ENCODE measurements at places on chromosomes 12 and 14.

DNA sequence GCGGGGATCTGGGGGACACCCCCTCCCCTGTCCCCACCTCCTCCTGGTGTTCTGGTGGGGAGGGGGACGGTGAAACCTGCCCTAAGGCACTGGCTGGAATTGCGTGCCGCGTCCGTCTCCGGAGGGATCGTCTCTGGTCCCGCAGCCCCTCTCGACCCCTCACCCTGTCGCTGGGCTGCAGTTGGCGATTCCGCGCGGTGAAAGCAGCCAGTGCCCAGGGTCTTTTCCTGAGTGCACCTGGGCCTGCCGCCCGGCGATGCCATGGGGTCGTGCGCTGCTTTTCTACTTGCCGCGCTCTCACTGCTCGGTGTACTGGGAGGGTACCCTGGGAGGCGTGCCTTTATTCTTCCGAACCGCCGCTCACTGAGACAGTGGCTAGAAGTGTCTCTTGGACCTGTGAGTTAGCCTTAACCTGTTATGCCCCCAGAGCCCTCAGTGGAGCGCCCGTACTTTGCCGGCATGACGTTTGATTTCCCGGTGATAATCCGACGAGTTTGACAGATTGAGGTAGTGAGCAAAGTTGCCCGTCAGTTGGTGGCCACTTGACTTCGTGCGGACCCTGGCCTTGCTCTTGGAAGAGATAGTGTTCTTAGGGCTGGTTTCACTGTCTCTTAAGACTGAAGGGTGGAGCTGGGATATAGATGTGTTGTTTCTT is 788 bp downstream of the SFSWAP start:
- no peak for DNase-seq

GRCh38 chr14:52263190-52263589 is 4.3 kb upstream of the PTGDR start:
- no peak for DNase-seq

- DNase-seq: no peak
These were observed 35.2 kb upstream of the MEG3 start for GRCh38 chr14:100790502-100791347.

DNA sequence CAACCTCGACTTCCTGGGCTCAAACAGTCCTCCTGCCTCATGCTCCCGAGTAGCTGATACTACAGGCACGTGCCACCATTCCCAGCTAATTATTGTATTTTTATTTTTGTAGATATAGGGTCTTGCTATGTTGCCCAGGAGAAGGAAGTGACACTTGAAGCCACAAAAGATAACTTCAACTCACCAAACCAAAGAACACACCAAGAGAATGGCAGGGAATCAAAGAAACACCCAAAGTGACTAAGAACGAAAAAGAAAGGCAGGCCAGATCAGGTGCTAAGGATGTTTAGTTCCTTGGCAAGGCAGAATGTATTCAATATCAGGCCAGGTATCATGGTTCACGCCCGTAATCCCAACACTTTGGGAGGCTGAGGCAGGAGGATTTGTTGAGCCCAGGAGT is 10.1 kb upstream of the TPCN1 start:
- no peak for DNase-seq

- DNase-seq: no peak
These were observed 178.9 kb downstream of the KCNH5 start for GRCh38 chr14:62866376-62866775.

GRCh38 chr12:105671720-105672119 is 341.2 kb downstream of the C12orf75 start:
- no peak for DNase-seq

GRCh38 chr14:62943202-62943601 is 102.1 kb downstream of the KCNH5 start:
- no peak for DNase-seq

GRCh38 chr14:90087433-90087832 is 25.6 kb downstream of the KCNK13 start:
- no peak for DNase-seq

- DNase-seq: no peak
These were observed 232.8 kb downstream of the SLC2A13 start for GRCh38 chr12:39873065-39873464.

DNA sequence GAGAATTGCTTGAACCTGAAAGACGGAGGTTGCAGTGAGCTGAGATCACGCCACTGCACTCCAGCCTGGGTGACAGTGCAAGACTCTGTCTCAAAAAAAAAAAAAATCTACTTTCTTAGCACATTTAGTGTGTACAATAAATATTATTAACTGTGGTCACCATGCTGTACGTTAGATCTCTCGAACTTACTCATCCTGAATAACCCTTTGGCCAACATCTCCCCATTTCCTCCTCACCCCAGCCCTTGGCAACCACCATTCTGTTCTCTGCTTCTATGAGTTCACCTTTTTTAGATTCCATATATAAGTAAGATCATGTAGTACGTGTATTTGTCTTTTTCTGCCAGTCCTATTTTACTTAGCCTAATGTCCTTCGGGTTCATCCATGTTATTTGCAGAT is 13.4 kb downstream of the FUT8 start:
- DNase-seq: no peak

DNA sequence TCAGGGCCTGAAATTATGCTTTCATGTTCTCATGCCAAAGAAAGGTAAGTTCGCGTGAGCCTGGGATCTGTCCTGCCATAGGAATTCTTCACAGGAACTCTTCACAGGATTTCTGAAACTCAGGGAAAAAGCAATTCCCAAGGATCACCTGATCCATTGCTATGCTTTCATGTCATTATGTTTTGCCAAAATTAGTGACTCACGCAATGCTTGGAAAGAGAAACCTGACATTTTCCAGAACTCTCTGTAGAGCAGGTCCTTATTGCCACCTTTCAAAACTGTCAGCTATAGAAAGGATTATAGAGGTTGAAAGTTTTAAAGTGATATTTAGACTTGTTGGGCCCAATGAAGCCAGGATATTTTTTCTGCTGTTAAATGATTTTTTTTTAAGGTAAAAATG is 6.3 kb upstream of the KCNJ8 start:
- DNase-seq: no peak

DNA sequence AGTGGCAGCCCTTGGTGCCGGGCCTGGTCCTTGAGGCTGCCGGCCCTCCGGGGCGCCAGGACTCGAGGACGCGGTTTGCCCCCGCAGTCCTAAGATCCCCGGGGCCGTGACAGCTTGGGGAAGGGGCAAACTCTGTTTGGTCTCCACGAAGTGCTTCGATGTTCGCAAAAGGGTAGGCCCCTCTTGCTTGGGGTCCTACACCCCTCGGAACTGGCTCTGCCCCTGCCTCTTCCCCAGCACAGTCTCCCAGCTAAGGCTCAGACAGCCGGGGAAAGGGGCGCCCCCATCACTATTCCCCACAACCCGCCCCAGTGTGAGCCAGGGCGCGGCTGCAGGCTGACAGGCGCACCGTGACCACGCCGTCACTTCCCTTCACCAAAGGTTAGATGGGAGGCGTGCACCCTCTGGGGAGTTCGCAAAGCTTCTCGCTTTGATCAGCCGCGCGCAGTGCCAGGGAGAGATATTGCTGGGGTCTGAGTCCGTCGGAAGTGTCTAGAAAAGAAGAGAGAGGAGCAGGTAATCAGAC is 7.2 kb upstream of the OTX2 start:
- DNase-seq: no peak

DNA sequence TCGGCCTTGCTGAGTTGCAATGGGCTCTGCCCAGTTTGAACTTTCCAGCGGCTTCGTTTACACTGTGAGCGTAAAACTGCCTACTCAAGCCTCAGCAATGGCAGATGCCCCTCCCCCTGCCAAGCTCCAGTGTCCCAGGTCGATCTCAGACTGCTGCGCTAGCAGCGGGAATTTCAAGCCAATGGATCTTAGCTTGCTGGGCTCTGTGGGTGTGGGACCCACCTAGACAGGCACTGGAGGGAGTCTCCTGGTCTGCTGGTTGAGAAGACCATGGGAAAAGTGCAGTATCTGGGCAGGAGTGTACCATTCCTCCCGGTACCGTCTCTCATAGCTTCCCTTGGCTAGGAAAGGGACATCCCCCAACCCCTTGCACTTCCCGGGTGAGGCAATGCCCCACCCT is 88.2 kb downstream of the KLHL28 start:
- no peak for DNase-seq

- DNase-seq: no peak
These were observed 58.8 kb downstream of the TTC7B start for GRCh38 chr14:90757452-90757851.

DNA sequence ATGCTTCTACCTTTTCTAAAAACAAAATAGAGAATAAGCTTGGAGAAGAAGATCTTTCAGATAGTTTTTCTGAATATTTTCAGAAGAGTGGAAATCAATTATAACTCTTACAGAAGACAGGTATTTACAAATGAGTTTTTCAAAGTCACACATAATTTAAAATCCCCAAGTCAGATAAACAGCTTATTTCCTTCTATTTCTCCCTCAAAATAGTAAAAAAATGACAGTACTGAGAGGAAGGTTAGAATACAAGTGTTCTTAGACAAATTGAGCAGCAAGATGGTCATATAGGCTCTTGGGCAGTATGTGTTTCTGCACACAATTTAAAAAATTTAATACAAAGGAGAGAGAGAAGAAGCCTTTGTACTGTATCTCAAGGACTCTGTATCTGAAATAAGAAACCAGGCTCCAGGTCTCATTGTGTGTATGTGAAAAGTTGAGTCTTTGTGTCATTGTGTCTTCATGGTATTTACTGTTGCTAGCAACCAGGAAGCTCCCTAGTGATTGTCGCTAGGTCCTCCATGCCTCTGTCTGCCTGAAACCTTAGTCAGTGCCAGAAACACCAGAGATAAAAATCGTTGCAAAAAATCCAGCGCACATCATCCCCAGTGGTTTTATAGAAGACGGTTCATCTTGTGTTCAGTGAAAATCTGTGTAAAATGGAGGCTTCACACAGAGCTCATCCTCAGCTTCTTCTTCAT is 12.9 kb upstream of the TUBA1A start:
- peak; percentile 44 for DNase-seq

DNA sequence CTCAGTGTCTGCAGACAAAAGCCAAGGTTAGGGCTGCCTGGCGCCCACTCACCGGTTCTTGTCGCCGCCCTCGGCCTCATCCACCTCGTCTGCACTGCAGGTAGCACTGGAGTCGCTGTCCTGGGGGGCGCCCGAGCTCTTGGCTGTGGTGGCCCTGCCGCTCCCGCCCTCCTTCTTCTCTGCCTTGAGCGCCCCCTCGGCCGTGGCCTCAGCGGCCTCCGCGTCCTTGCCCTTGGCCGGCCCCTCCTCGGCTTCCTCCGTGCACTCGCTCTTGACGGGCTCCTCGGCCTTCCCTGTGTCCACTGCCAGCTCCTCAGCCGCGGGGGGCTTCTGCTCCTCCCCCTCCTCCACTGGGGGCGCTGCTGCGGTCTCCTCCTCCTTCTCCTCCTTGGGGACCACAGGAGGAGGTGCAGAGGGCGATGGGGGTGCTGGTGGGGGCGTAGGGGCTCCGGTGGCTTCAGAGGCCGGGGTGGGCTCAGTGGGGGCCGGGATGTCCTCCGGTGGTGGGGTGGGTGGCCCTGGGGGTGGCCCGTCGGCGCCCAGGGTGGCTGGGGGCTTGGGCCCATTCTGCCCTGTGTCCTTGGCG is 77.2 kb downstream of the RFLNA start:
- no peak for DNase-seq

Measured in CD4-positive, alpha-beta T cell treated with Interleukin-15 for 4 hours (primary cell).